ENCODE measurements at places on chromosomes 1 and 21.
A peak's percentile ranks its signal among the peaks of the same experiment; 100 is the strongest.

DNA sequence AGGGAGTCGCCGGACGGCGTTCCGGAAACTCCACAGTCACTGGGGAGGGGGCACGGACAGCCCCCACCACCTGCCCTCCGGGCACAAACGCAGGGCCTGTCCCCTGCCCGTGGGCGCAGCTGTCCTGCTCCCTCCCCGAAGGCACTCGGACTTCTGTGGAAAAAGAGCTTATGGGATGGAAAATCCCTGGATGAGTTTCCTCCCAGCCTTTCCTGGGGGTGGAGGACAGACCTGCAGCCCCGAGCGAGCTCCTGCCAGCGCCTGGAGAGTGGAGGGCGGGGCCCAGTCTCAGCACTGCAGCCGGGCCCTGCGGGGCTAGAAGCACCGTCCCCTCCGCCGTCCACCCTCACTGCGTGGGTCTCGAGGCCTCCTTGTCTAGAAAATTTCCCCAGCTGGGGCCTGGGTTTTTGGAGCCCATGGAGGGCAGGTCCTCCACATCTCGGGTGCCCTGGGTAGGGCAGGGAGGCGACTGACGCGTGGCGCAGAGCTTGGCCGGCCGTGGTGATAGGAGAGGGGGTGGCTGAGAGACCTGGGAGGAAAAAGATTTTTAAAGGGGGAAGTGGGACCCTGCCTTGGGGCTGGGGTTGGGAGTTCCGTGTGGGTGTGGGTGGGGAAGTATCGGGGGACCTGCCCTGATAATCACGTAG, 6.4 kb upstream of the COL6A1 start:
- no peak for DNase-seq

DNA sequence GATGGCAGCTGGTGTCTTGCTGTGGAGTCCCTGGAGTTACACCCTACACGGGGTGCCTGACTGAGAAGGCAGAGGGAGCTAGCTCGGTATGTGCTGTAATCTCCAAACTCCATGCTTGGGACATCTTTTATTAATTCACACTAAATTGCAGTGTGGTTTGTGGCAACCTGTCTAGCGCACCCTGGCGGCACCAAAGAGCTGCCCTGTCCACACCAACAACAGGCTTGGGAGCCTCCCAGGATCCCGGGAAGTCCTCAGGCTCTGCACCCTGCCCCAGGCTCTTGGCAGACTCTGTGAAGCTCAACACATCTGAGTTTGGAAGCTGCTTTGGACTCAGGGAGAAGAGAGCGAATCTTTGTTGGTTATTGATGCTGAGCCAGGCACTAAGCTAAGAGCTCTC, 138.9 kb downstream of the IGSF21 start:
- no peak for DNase-seq

DNA sequence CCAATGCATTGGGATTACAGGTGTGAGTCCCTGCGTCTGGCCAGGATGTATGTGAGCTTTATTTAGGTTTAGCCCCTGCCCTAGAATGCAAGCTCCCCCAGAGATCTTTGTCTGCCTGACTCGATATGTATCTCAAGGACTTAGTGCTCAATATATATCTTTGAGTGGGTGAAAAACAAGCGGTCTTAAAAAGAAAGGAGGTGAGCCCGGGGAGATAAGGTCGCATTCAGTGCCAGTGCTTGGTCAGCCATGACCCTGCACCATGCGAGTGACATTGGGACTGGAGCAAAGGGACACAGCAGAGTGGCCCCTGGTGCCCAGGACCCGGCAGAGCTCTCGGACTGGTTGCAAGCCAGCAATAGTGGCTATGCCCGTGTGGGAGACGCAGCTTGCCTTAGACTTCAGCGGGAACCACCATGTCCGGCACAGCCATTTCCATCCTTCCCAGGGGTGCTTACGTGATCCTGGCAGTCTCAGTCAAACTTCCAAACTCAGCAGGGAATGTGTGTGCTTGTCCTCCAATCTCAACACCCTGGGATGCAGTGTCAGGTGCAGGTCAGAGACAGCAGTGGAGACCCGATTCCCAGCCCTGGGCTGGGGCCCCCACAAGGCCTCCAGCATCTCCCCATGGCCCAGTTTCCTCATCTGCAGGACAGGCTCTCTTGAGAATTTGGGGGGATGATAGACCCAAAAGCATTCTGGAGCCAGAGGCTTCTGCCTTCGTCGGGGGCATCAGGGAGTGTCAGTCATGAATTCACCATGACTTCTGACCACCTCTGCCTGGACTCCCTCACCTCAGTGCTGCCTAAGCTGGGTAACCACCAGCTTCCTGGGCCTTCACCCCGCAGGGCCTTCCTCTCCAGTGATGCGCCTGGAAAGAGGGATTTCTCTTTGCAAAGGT, 1.8 kb downstream of the MX2 start:
- no peak for DNase-seq

- no peak for DNase-seq
Measured at GRCh38 chr1:5551274-5551975, 440.8 kb downstream of the NPHP4 start.

DNA sequence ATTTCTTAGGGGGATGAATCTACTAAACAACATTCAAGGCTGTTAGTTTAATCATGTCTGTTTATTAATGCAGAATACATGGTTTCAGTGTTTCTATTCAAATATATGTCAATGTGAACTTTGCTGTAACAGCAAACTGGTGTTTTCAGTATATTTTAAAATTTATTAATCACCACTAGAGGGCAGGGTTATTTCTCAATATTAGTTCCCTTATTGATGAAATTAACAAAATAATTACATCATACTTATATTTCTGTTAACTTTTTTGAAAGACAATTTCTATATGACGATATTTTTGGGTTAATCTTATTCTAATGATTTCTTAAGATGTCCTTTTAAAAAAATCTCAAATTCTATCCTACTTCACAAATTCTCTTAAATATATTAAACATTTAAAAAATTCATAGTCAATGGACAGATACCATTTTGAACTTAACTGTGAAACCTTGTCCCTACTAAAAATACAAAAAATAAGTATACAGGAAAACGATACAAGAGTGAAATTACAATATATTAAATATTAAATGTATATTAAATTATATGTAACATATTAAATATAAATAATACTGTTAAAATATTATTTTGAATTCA, 1034.1 kb upstream of the PRMT6 start:
- DNase-seq: no peak

GRCh38 chr21:28396421-28396820, 596.3 kb downstream of the LTN1 start:
- DNase-seq: no peak

- no peak for DNase-seq
Measured at GRCh38 chr1:225774281-225775147, 3.1 kb upstream of the SRP9 start.

- DNase-seq: no peak
Measured at GRCh38 chr1:68107771-68108170, 57.3 kb upstream of the DIRAS3 start.

DNA sequence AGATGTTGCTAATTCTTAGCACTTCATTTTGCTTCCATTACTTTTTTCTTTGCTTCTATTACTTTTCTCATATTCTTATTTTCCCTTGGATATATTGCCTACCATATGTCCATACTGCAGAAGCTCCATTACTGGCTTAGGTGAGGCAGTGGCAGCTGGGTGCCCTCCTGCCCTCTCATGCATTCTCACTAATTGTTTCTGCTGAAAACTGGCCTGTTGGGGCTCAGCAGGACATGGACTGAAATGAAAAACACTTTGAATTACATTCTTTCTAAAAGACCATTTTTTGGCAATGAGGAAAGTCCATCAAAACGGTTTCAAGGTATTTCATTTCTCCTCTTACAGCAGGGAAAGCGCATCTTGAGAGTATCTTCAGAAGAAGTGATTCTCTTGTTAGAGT, 122.9 kb downstream of the MAST2 start:
- DNase-seq: no peak

GRCh38 chr1:55140137-55140536, 75.0 kb downstream of the USP24 start:
- DNase-seq: no peak

- no peak for DNase-seq
Measured at GRCh38 chr1:230191079-230191804, 124.2 kb downstream of the GALNT2 start.

- DNase-seq: no peak
Measured at GRCh38 chr21:45460611-45461368, 55.8 kb downstream of the COL18A1 start.

- no peak for DNase-seq
Measured at GRCh38 chr1:159005676-159006075, 4.0 kb upstream of the IFI16 start.

- no peak for DNase-seq
Measured at GRCh38 chr21:39020751-39021477, 162.3 kb downstream of the PSMG1 start.

DNA sequence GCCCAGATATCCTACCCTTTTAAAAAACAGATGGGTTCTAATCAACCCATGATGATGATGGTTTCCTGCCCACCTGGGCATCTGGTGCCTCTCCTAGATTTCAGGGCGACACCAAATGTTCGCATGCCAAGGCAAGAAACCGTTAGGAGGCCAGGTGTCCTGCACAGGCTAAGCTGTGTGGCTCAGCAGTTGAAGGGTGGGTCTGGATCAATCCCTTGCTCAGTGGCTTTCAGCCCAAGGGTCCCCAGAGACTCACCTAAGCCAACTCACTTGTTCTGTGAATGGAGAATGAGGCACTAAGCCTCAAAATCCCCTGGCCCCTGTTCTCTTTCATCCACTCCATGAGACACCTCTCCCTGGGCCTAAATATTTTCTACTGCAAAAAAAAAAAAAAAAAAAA, 169.1 kb upstream of the EDN2 start:
- DNase-seq: no peak

DNA sequence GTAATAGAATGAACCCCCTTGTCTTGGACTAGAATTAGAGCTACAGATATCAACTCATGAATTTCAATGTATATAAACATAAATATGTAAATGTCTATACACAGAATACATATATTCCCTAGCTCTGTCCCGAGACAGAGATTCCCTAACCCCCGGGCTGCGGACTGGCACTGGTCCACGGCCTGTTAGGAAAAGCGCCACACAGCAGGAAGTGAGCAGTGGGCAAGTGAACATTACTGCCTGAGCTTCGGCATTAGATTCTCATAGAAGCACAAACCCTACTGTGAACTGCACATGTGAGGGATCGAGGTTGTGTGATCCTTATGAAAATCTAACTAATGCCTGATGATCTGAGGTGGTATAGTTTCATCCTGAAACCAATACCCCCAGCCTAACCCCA, 51.2 kb downstream of the PIK3R3 start:
- peak; percentile 33 for DNase-seq

DNA sequence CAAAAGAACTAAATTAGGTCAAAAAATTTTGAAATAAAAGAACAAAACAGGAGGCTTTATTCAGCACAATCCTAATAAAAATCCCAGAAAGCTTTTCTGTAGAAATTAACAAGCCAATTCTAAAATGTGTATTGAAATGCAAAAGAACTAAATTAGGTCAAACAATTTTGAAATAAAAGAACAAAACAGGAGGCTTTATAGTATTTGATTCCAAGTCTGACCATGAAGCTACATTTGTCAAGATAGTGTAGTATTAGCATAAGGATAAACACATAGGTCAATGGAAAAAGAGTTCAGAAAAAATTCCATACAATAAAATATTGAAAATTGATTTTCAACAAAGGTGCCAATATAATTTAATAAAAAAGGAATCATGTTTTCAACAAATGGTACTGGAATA, 10.8 kb downstream of the LRRC40 start:
- no peak for DNase-seq

GRCh38 chr1:10864776-10865175, 68.3 kb upstream of the CASZ1 start:
- no peak for DNase-seq

- no peak for DNase-seq
Measured at GRCh38 chr1:235075777-235076308, 52.8 kb downstream of the TOMM20 start.

GRCh38 chr21:42102076-42102475, 31.0 kb downstream of the UMODL1 start:
- DNase-seq: no peak

DNA sequence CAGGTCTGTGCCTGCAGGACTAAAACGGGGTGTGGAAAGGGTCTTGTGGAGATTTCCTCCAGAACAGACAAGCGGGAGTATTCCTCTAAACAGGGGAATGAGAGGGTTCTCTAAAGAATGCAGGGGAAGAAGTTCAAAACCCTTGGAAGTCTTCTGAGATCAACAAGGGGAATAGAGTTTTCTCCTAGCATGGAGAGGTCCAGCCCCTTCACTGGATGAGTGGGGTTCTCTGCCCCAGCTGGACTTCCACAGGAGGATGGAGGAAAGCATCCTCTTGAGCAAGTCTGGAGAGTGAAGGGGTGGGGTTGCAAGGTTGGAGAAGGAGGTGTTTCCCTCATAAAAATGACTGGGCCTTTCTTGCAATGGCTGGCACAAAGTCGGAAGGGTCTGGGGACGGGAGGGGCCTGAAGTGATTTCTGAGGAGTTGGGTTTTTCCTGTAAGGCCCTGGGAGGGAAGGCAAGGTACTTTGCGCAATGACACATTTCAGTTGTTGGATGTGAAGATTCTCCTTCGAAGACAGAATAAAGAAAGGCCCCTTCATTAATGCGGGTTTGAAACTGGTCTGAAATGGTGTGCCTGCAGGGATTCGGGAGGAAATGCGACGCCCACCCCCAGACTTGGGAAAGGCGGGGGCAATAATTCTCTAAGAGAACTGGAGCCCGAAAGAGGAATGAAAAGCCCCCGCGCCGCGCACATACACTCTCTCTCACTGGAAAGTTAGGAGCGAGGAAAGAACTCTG, 884 bp downstream of the SPATA6 start:
- peak; percentile 17 for DNase-seq

DNA sequence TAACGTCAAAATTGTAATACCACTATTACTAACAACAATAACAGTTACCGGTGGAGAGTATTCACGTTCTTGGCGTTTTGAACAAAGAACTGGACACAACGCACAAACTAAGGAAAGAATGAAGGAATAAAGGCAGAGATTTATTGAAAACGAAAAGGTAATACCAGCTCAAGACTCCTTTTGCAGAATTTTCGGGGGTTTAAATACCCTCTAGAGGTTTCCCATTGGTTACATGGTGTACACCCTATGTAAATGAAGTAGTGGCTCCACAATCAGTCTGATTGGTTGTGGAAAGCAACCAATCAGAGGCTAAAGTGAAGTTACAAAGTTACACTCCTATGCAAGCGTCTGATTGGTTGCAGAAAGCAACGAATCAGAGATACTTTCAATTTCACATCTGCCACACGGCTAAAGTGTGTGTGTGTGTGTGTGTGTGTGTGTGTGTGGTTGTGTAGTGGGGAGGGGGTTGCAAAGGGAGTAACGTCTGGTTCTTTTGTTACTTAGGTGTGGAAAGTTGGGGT, 1.1 kb upstream of the GTF2B start:
- peak; percentile 33 for DNase-seq

- DNase-seq: no peak
Measured at GRCh38 chr1:178143730-178144690, 50.1 kb downstream of the RASAL2 start.

Data from cerebellar cortex (tissue), 1 donor.